Stimulated activated CD4-positive, alpha-beta T cell treated with anti-CD3 and anti-CD28 coated beads, Interleukin-12 subunit alpha, Interleukin-12 subunit beta, amount 100 ng/mL, for 24 hours (primary cell): ENCODE measurements at places on chromosomes 7 and 10.

- DNase-seq = no peak
Observed at GRCh38 chr7:77674878-77675277, 21.4 kb upstream of the RSBN1L start.

DNA sequence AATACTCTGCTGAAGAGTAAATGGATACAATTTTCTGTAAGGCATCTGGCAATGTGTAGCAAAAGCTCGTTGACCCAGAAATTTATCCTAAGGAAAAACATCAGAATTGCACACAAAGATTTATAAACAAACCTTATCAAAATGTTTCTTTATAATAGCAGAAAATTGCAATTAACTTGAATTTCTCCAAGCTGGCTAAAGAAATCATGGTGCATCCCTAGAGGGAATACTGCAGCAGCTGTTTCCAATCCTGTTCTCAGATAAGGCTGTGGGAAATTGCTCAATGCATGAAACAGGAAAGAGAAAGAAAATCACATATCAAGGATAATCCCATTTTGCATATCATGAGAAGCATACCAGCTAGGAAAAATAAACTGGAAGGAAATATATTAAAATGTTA, 18.7 kb downstream of the TACR2 start:
- DNase-seq = no peak

GRCh38 chr10:13536674-13537366, 8.0 kb upstream of the BEND7 start:
- no peak for DNase-seq

- no peak for DNase-seq
Observed at GRCh38 chr10:19541299-19541698, 274.9 kb upstream of the PLXDC2 start.

GRCh38 chr10:132055616-132056015, 10.1 kb upstream of the JAKMIP3 start:
- no peak for DNase-seq

GRCh38 chr10:102306006-102306405, 60.7 kb downstream of the GBF1 start:
- DNase-seq = no peak

GRCh38 chr7:74568658-74569057, 88.9 kb upstream of the GTF2I start:
- DNase-seq = no peak
